ENCODE measurements at places on chromosomes 4 and X.
A peak's percentile ranks its signal among the peaks of the same experiment; 100 is the strongest.

GRCh38 chrX:51361251-51361650, 28.6 kb downstream of the NUDT10 start:
- DNase-seq, result no peak

- DNase-seq, result no peak
Observed at GRCh38 chr4:150699599-150699998, 117.6 kb downstream of the MAB21L2 start.

- no peak for DNase-seq
Observed at GRCh38 chr4:112214390-112215264, 17.0 kb upstream of the AP1AR start.

DNA sequence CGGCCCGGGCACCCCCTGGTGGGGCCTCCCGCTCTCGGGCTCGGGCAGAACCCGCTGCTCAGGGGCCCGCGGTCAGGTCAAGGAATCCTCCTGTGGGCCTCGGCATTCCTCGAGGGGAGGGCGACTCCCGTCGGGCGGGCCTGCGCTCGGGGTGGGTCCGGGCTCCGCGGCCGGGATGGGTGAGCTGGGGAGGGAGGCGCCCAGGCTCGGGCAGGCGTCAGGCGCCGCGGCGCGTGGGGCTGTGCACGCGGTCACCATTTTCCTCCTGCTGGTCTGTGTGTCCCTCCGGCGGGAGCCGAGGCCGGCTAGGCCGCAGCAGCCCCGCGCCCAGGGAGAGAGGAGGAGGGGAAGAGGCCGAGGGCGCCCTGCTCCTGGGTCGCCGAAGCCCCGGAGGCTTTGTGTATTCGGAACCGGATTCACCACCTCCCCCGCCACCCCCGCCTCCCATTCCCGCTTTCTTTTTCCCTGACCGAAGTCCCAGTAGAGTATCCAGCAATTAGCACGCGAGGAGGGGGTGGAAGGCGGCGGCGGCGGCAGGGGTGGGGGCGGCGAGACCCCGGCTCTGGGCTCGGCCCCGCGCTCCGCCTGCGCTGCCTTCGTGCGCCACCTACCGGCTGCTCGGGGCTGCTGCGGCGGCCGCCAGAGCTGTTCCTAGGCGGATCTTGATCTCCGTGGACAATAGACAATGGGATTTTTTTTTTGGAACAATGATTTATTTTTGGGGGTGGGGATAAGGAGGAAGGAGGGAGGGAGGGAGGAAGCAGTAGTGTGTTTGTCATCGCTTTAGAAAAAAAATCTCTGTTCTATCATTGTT, 99.0 kb upstream of the MAML3 start:
- peak; percentile 94 for DNase-seq

GRCh38 chr4:17336069-17336468, 175.8 kb downstream of the QDPR start:
- no peak for DNase-seq

DNA sequence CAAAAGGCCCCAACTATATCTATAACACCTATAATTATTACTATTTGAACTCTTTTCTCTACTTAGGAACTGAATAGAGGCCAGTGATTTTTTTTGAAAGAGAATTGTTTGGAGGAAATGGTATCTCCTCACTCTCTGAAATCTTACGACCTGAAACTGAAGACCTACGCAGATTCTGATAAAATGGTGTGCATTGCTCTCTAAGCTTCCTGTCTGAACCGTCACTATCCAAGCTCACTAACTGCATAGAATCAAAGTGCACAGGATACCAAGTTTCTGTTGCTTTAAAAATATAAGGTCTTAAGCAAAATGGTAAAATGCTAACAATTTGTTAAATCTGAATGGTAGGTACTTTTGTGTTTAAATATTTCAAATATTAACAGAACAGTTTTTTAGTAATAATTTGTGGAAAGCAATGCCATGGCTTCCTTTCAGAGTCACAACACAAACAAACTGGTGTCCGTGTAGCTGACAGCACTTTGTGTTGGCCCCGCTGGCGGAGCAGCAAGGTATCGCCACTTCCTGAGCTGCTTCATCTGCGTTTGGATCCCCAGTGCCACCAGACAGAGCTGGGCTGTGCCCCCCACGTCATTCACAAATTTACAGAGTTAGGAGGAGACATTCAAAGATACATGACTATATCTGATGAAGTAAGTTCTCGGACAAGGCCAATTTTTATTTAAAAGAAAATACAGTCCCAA, 313.9 kb downstream of the FBXW7 start:
- DNase-seq, result no peak

- DNase-seq, result no peak
Observed at GRCh38 chrX:21638311-21638710, 19.8 kb downstream of the KLHL34 start.

- no peak for DNase-seq
Observed at GRCh38 chrX:42241421-42241820, 318.1 kb upstream of the CASK start.

Measured in kidney (tissue), 22 donors.